ENCODE measurements at places on chromosomes 12 and 14.

DNA sequence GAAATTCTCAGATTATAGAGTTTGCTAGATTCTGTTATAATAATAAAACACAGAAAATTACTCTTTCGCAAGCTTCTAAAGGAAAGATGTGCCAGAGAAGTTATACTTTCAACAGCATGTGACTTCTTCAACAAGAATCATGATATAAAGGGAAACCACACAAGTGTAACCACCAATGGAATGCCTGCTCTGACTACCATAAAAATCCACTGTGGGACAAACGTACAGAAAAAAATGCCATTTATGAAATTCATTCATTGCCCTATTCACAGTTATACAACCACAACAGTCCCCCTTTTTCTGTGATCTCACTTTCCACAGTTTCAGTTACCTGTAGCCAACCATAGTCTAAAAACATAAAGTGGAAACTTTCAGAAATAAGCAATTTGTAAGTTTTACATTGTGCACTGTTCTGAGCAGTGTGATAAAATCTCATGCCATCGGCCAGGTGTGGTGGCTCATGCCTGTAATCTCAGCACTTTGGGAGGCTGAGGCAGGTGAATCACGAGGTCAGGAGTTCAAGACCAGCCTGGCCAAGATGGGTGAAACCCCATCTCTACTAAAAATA is 3.2 kb downstream of the CATSPERB start:
- no peak for DNase-seq

GRCh38 chr14:105500726-105501101 is 9.7 kb downstream of the TEDC1 start:
- no peak for DNase-seq

DNA sequence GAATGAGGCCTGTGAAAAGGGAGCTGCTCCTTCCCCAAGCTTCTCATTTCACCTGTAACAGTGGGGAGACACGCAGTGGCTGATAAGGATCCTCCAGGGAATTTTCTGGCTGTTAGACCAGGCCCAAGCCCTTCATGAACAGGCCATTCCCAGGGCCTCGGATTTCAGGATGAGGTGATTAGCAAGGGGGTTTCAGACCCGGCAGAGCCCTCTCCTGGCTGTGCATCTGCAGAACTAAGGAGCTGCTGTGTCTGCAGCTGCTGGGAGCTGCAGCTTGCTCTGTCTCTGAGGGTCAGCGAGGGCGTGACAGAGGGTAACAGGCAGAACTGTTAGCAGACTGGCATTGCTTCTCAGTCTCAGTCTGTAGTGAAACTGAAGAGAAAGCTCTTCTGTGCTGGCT is 110.4 kb downstream of the KCNA5 start:
- no peak for DNase-seq

- peak; percentile 81 for DNase-seq
Observed at GRCh38 chr14:104223101-104224041, 85.0 kb downstream of the KIF26A start.

GRCh38 chr12:24111616-24112015 is 162.1 kb upstream of the SOX5 start:
- DNase-seq, result no peak

- no peak for DNase-seq
Observed at GRCh38 chr14:52935833-52936232, 15.0 kb downstream of the FERMT2 start.
